H9 (cell line): ENCODE measurements at places on chromosomes 5 and 9. TPM values are rescaled to one million over a fixed set of nuclear protein-coding genes. Genes with fewer than 3 reads are reported as not detected.

GRCh38 chr9:133707065-133707762, 30.9 kb downstream of the SARDH start:
- DNase-seq = no peak

The HAPLN1 gene
- 0.22 and 0.72 TPM in 2 replicates for total RNA-seq

The TMEM174 gene
- total RNA-seq = not detected in 2 replicates

GRCh38 chr5:72130351-72130761, 23.1 kb downstream of the MAP1B start:
- DNase-seq = no peak

The ANGPTL2 gene
- 4.8 and 5.1 TPM in 2 replicates for total RNA-seq

GRCh38 chr5:36442352-36442751, 140.7 kb upstream of the RANBP3L start:
- DNase-seq = no peak

DNA sequence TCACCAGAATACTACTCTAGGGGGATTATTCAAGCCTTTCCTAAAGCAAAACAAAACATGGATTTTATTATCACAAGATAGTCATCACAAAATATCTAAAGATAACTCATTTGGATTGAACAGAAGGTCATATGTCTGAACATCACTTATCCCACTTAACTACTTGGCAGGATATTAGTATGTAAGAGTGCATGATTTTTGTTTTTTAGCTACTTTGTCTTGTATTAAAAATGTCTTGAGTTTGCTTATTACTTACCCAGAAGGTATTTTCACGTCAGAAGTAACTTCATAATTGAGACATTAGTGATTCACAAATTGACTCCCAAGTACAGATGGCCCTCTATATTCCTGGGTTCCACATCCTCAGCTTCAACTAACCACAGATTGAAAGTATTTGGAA, 113.8 kb downstream of the TLE4 start:
- DNase-seq = no peak

DNA sequence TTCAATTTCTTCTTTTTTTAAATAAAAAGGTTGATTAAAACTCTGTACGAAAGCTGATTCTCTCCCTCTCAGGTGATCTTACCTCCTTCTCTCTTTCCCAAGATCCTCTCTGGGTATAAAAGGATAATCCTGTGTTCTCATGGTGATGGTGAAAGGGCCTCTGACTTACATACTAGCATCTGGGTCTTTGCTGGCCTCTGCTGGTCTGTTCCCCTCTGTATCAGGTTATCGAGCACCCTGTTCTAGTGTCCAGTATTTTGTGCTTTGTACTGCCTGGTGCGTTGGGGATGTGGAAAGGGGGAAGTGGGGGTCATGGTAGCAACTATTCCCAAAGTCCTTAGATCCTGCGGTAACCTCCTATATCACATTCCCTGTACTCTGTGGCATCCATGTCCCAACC, 328.9 kb downstream of the NR2F1-AS1 start:
- DNase-seq = no peak

The SNX30 gene
- total RNA-seq = 10.0 and 10.3 TPM in 2 replicates

DNA sequence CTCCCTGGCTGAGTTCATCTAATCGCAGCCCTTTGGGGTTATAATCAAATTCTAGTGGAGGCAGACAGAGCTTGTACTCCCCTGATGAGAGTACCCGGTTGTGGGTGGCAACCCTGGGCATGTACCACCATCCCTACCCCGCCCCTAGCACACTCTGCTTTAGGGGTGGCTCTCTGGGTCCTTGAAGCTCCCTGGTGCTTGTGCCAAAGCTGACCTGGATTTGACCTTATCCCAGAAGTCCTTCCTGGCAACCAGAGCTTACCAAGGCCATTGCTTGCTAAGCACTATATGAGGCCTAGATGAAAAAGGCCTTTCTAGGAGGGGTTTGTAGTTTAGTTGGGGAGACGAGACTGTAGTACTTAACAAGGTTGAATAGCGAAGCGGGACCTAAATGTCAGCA, 72.2 kb downstream of the RGS3 start:
- DNase-seq = no peak

DNA sequence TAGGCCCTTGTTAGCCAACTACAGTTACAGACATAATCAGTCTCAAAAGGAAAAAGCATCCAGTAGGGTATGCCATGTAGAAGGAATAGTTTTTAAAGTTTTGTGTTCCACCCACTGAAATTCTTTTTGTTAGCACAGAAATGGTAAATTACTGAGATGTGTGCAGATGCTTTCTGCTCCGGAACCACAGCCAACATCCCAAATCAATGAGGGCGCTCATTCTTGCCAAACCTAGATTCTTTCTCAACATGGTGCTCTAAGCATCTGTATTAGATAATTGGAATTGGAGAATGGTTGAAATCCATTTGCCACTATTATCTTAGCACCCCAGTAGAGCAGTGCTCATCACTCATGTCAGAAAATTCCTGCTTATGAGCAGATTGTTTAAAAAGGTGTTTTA, 127.8 kb downstream of the SEC61B start:
- DNase-seq = no peak

The TEX48 gene
- not detected in 2 replicates for total RNA-seq

- no peak for DNase-seq
Measured at GRCh38 chr9:114098936-114099668, at the start of gene KIF12. Gene KIF12, minus strand, starts transcription at chr9:114099292. Its CDS starts 16 bp downstream, at chr9:114099276.
